Esophagus mucosa (tissue), 1 donor: ENCODE measurements at places on chromosomes 3 and 15. TPM values are rescaled to one million over a fixed set of nuclear protein-coding genes. Genes with fewer than 3 reads are reported as not detected.

The STAB1 gene
- total RNA-seq: 21.2 TPM

The GOLGA8G gene
- not detected for total RNA-seq

The NEIL1 gene
- 4.7 TPM for total RNA-seq

The KLHL6 gene
- total RNA-seq: 0.76 TPM

The HRG gene
- total RNA-seq: 0.12 TPM

The OXNAD1 gene
- 11.0 TPM for total RNA-seq

The ADGRG7 gene
- not detected for total RNA-seq

DNA sequence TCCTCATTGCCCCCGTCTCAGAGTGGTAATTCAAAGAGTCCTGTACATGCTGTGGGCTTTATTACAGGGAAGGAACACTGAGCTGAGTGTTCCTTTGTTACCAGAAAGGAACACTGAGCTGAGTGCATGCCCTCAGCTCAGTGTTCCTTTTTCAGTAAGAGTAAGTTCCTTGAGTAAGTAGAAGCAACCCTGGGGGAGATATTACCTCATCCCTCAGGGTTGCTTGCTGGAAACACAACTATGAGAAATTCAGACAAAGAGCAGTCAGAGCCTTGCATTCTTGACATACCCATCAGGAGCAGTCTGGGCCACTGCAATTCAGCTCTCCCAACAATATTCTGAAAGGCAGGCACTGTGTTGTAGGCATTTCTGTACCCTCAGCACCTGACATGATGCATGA lies 17.0 kb downstream of the CHRM5 start:
- no peak for ATAC-seq

DNA sequence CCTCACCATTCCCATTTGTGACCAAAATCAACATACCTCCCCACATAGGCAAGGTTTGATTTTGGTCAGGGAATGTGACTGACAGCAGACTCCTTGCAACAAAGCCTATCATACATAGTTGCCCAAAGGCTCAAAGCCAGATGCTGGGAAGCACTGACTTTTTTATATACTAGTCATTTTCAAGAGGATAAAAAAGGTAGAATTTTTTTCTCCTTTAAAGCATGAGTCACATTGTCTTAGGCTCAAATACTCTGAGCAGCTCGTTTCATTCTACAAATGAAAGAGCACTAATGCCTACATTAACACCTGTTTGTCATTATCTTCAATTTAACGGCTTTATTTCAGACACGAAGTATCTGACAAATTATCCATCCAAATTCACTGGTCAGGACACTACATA lies 36.2 kb downstream of the ICE2 start:
- ATAC-seq: no peak

GRCh38 chr3:157180262-157180661 lies 20.3 kb upstream of the CCNL1 start:
- ATAC-seq: no peak

GRCh38 chr15:63052961-63053698 lies 10.6 kb downstream of the TPM1 start:
- ATAC-seq: no peak

GRCh38 chr3:192747746-192748145 lies 20.4 kb upstream of the FGF12 start:
- no peak for ATAC-seq

GRCh38 chr3:45333549-45333948 lies 54.8 kb upstream of the LARS2 start:
- ATAC-seq: no peak

- ATAC-seq: no peak
Measured at GRCh38 chr3:194243172-194243837, 107.4 kb downstream of the HES1 start.

DNA sequence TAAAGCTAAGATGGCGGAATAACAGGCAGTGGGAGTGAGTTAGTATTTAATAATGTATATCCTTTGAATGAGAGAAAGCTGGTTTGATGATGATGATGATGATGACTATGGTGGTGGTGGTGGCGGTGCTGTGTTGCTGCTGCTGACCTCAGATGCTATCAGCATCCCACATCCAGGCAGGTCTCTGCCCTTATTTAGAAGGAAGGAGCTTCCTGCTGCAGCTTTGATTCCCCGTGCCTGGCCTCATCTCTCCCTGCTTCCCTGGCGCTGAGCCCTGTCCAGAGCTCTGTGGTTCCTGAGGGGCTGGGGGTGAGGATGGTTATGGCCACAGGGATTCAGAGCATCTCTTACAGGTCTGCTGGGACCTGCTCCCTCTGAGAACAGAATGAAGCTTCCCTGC lies 73.1 kb downstream of the RAB11A start:
- ATAC-seq: no peak

- ATAC-seq: no peak
Measured at GRCh38 chr15:26736502-26737248, 36.2 kb downstream of the GABRB3 start.

DNA sequence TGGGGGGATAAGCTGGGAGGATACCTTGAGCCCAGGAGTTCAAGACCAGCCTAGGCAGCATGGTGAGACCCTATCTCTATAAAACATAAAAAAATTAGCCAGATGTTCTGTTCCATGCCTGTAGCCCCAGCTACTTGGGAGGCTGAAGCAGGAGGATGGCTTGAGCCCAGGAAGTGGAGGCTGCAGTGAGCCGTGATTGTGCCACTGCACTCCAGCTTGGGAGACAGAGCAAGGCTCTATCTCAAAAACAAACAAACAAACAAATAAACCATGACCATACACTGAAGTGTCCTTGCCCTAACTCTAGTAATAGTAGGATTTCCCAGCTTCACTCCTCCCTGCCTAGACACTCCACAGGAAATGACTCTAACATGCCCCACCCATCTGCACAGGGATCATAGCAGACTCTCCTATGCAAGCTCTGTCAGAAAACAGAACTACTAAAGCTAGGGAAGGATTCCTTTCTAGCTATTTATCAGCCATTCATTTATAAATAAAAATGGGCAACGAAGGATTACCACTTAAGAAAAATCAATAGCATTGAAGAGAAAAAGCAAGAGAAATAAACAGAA lies 4.6 kb downstream of the ERICH6 start:
- ATAC-seq: peak; percentile 64

DNA sequence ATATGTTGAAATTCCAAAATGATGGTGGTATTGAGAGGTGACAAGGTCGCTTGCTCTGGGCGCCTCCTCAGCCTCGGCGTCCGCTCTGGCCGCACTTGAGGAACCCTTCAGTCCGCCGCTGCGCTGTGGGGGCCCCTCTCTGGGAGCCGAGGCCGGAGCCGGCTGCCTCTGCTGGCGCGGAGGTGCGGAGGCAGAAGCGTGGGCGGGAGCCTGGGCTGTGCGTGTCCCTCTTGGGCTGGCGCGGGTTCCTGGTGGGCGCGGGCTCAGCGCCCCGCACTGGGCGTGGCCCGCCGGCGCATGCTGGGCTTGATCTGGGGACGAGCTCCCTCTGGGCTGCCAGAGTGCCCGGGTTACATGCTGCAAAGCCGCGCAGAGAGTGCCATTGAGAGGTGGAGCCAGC lies 39.8 kb upstream of the TMC3 start:
- ATAC-seq: no peak

- ATAC-seq: no peak
Measured at GRCh38 chr3:120013481-120013880, 80.8 kb downstream of the GSK3B start.

DNA sequence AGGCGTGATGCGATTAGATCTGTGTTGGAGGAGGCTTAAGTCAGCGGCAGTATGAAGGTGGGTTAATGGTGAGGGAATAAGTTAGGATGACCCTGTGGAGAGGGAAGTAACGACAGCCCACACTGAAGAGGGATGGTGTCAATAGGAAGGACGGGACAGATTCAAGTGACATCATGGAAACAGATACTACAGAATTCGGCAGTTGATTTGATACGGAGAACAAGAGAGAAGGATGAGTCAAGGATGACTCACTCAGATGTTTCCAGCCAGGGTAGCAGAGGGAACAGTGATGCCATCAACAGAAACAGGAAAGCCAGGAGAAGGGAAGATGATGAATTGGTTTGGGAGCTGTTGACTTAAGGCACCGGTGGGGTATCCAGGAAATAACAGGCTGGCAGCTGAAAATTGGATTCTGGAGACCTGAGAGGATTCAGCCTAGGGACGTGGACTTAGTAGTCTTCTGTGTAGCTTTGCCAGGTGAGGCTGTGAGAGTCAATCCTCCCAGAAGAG lies 38.0 kb downstream of the SHC4 start:
- ATAC-seq: peak; percentile 38

- no peak for ATAC-seq
Measured at GRCh38 chr3:161333696-161334095, 37.6 kb downstream of the SPTSSB start.
